ENCODE measurements at places on chromosomes 2 and 18.

GRCh38 chr2:181319286-181319685 lies 137.9 kb upstream of the ITGA4 start:
- no peak for DNase-seq

- DNase-seq, result no peak
Observed at GRCh38 chr2:38975042-38975441, 85.4 kb downstream of the ARHGEF33 start.

DNA sequence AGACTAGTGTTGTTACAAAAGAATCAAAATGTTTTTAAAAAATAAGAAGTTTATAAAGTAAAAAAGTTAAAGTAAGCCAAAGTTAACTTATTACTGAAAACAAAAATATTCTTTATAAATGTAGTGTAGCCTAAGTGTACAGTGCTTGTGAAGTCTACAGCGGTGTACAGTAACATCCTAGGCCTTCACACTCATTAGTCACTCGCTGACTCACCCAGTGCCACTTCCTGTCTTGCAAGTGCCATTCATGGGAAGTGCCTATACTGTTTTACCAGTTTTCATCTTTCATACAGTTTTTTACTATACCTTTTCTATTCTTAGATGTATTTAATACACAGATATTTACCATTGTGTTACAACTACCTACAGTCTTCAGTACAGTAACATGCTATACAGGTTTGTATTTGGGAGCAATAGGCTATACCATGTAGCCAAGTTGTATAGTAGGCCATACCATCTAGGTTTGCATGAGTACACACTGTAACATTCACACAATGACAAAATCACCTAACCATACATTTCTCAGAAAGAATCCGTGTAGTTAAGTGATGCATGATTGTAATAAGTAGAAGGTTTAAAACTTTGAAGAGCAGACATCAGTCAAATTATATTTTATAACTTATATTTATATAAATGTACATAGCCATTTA lies 13.4 kb downstream of the SERPINB7 start:
- no peak for DNase-seq

DNA sequence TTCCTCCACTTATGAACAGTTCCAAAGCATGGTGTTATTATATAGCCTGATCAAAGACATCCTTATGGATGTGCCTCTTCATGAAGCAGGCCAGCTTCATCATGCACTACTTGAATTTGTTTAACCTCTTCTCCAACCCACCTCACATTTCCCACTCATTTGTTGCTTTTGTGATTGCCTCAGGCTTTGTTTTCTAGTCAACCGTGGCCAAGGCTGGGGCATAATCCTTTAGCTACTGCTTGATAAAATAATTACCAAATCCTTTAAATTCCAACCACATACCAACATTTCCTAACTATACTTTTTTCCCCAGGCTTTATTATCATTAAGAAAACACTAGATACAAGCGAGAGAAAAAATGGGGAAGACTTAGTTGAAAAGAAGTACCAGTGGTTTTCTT lies 39.6 kb upstream of the SCN1A start:
- no peak for DNase-seq

- no peak for DNase-seq
Observed at GRCh38 chr2:203498161-203498560, 36.9 kb downstream of the RAPH1 start.

- DNase-seq, result no peak
Observed at GRCh38 chr18:10290638-10291235, 163.7 kb upstream of the APCDD1 start.

DNA sequence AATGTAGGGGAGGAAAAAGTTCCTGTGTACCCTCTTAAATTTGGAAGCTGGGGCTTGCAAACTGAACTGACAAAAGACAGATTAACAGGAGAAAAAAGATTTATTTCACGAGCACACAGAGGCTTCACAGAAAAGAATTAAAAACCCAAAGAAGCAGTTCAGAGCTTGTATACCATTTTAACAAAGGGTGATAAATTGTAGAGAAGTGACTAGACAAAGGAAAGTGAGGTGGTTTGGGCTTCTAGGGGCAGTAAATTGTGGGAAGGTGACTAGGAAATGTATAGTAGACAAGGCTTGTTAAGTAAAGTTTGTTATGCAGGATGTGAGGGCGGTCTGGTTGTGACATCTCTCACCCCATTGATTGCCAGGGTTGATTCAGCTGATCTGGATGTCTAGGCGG lies 53.5 kb upstream of the ZDBF2 start:
- DNase-seq, result no peak

- DNase-seq, result no peak
Observed at GRCh38 chr2:23993736-23994269, 16.1 kb upstream of the MFSD2B start.

GRCh38 chr2:240919161-240919781 lies 13.1 kb downstream of the CROCC2 start:
- DNase-seq, result peak; percentile 2

DNA sequence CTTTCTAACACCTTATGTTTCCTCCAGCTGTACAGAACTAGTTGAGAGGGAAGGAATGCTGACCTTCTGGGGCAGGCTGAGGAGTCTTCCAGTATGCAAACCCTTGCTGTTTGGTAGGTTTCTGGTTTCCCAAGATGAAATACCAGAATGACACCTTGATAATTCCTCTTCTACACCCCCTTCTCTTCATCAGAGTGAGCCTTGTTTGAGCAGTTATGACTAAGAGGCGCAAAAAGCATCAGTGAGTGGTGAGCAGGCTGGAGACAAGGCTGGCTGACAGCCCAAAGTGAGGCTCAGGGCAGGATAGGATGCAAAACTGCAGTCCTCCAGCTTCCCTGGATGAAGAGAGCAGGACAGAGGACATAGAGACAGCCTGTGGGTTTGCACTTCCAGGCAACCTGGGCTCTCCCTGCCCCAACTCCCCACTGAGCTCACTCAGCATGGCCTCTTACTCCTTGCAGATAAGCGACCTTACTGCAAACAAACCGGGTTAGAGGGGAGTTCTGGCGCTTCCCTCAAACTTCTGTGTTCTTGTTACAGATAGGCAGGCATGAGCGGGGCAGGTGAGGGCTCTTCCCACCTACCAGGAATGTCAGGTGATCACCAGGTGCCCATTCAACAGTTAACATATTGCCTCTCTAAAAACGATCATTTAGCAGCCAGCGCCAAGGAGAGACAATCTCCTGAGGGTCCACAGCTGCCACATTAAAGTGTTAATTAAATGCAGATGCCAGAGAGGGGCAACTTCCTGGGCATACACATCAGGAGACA lies 5.4 kb downstream of the MPPE1 start:
- no peak for DNase-seq

DNA sequence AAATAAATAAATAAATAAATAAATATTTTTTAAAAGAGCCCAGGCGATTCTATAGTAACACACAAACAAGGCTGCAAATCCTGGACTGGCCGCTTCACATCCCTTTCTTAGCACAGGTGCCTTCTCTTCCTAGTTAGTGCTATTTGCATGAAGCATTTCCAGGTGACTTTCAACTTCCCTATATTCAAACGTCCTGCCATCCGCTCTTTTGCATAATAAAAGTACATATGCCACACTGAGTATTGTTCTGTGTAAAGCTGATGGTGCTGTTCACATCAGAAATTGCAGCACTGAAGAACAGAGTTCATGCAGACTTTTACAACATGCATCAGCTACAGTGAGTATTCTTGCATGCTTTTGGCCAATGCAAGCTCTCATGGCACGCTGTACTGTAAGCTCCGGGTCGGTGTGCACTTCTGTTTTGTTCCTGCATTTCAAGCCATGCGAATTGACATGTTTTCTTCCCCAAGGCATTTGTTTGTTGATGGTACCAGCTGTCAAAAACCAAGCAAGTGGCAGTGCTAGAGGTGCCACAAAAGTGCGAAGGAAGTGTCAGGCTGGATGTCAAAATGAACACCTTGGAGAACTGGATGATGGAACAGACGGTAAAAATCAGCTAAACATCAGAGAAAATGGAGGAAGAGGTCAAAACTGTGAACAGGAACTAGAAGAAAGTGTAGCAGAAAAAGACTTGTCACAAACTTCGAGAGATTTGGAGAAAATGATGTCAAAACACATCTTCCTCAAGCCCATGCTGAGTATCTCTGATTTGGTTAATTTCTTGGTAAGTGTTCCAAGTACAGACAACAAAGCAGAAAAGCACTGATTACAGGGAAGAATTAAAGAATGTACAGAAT lies 25.5 kb upstream of the CEP68 start:
- peak; percentile 78 for DNase-seq

DNA sequence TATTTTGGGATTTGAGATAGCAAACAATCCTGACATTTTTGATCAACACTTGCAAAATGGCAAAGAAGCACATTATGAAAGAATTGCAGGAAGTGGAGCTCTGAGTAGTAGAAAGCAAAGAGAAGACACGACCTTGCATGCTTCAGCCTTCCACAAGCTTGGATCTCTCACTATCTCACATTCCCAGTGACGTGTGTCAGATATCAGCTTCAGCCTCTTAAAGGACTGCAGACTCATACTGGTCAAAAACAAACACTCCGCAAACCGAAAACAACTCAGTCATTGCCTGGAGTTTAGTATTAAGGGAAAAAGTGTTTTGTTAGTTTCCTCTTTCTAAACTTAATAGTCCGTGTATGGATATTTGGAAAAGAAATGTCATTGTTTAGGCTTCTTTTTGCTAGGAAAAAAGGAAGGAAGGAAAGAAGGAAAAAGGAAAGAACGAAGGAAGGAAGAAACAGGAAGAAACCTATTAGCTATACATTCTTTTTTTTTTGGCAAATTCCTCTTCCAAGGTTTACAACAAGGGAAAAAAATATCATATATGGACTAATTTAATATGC lies 32.6 kb upstream of the SLC40A1 start:
- peak; percentile 12 for DNase-seq

- no peak for DNase-seq
Observed at GRCh38 chr2:161990741-161991140, 83.3 kb downstream of the DPP4 start.

DNA sequence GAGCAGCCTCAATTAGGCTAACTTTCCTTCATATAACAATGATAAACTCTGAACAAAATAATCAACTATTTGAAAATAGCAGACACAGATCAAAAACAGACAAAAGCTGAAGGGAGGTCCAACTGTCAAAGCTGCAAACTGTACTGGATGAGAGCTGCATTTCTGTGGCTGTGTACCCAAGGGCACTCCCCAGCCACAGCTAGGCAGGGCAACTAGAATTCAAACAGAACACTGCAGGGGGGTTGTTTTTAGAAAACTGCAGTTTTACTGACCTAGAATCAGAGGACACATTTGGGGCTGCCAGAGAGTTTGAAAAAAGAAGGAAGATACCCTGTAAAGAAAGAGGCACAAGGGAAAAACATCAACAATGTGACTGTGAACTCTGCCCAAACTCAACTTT lies 56.8 kb downstream of the SMAD2 start:
- DNase-seq, result no peak

GRCh38 chr2:23495661-23496114 lies 110.7 kb downstream of the KLHL29 start:
- DNase-seq, result no peak

- DNase-seq, result no peak
Observed at GRCh38 chr2:182858671-182859070, 7.8 kb downstream of the FRZB start.

- DNase-seq, result peak; percentile 16
Observed at GRCh38 chr2:205681401-205682238, 681 bp upstream of the NRP2 start.
